ENCODE measurements at places on chromosomes 2 and 18.

GRCh38 chr2:195861821-195862220 is 204.8 kb downstream of the SLC39A10 start:
- DNase-seq = peak; percentile 12

- DNase-seq = no peak
These were observed 308.8 kb downstream of the RPIA start for GRCh38 chr2:89000235-89000634.

DNA sequence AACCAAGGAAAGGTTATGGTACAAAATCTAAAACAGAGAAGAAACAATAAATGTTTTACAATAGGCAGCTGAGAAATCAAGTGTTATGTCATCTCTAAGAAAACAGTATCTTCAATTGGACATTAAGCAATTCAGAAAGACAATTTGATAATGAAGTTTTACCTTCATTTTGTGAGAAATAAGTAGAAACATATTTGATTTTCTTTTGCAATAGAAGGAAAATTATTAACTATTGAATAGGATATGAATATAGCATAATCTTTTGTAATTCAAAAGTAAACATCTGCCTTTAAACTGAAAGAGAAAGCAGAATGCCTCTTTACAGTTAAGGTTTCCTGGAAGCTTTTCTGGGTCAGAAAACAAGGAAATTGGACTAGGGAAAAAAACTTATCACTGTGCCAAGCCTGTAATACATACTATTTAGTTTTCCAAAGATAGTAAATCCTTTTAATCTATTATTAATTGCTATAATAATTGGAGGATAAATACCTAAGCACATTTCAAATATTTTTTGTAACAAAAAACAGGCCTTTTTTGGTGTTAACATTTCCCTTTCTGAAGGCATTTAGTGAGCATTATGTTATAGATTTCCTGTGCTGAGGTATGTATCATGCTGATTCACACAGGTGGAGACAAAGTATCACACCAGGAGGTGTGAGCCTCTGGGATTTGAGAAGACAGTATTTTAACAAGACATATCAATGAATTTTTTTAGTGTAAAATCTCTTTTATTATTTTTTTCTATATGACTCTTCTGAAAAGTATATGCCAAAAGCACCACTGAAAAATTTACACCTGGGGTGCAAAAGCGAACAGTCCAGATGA is 947.0 kb upstream of the CDH2 start:
- no peak for DNase-seq

DNA sequence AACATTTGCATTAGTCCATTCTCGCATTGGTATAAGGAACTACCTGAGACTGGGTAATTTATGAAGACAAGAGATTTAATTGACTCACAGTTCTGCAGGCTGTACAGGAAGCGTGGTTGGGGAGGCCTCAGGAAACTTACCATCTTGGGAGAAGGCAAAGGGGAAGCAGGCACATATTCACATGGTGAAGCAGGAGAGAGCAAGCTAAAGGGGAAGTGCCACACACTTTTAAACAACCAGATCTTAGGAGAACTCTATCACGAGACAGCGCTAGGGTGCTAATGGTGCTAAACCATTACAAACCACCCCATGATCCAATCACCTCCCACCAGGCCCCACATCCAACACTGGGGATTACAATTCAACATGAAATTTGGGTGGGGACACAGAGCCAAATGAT is 201.7 kb upstream of the MGAT5 start:
- DNase-seq = no peak

GRCh38 chr2:238299803-238300202 is 11.4 kb upstream of the PER2 start:
- DNase-seq = no peak

DNA sequence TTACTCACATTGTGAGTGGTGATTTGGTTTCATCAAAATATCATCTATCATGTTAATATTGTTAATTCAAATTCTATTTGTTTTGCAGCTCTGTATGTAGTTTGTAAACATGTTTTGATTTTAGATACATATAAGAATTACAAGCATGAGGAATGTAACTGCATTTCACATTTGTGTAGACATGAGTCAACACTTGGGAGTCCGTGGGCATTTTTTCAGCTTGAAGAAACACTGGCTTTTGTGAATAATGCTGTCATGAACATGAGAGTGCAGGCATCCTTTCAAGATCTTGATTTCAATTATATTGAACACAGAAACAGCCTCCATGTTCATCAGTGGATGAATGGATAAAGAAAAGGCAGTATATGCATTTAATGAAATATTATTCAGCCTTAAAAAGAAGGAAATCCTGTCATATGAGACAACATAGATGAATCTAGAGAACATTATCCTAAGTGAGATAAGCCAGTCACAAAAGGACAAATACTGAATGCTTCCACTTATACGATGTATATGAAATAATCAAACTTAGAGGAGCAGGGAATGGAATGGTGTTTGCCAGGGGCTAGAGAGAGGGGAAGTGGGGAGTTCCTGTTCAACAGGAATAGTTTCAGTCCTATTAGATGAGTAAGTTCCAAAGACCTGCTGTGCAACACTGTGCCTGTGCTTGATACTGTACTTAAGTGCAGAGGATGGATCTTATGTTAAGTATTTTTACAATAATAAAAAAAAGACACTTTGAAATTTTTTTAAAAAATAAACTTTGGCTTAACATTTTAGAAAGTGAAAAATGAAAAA is 194.9 kb downstream of the LRATD1 start:
- no peak for DNase-seq

GRCh38 chr2:157923598-157924217 is 47.6 kb upstream of the ACVR1 start:
- no peak for DNase-seq

DNA sequence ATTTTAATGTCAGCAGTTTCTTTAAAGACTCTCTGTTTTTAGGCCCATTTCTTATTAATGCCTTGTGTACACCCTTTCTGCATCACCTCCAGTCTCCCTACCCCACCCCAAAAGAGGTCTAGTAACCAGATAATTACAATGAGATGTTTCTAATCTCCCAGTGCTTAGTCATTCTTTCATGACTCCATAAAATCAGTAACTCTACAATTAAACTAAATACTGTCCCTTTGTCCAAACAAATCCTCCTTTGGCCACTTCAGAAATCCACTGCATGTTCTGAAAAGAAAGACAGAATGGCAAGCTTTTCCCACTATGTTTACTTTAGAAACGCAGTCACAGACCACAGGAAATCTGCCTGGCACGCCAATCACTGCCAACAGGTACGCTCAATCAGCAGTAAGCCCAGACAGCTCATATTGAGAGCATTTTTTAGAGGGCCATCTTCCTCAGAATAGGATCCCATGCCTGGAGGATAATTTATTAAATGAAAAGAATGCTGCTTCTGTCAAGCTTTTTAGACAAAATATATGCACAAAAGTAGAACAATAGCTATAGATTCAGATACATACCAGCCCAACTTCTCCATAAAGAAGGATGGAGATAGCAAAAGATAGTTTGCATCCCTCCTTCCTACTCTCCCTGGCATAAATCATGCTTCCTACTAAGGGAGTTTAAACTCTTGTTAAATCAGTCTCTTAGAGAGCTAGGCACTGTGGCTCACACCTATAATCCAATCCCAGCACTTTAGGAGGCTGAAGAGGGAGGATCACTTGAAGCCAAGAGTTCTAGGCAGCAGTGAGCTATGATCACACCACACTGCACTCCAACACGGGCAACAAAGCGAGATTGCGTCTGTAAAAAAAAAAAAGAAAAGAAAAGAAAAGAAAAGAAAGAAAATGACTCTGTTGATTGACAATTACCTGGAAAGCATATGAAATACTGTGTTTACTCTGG is 14.6 kb downstream of the CLASP1 start:
- DNase-seq = peak; percentile 56

- DNase-seq = no peak
These were observed 219.6 kb upstream of the NETO1 start for GRCh38 chr18:73087282-73087977.

DNA sequence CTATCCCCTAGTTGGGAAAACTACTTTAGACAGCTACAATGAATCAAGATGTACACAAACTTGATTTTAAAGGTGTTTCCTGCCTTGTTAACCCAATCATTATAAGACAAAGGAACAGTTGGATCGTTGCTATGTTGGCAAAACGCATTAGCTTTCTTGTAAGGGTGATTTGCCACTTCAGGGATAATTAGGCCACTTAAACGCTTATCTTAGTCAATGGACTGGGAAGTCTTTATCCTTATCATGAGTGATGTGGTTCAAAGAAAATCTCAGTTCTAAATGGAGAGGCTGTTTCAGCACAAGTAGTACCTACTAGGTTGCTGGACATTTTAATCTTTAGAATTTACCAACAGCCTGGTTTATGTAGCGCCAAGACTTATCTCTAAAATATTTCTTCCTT is 406.1 kb upstream of the MEX3C start:
- DNase-seq = no peak

- DNase-seq = no peak
These were observed 41.4 kb upstream of the MAPRE2 start for GRCh38 chr18:34999756-35000289.

DNA sequence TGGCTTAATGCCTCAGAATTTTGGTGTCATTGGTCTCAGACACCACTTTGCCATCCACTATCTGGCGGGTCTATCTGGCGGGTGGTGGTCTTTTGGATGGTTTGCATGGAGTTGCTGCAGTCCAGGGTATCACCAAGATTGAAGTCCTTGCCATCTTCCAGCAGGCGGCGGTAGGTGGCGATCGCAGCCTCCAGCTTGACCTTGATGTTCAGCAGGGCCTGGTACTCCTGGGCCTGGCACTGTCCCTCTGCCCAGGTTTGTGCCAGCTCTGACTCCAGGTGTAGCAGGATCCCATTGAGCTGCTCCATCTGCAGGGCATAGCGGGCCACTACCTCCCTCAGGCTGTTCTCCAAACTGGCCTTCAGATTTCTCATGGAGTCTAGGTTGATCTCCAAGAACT is 188.2 kb downstream of the MEMO1 start:
- DNase-seq = no peak

DNA sequence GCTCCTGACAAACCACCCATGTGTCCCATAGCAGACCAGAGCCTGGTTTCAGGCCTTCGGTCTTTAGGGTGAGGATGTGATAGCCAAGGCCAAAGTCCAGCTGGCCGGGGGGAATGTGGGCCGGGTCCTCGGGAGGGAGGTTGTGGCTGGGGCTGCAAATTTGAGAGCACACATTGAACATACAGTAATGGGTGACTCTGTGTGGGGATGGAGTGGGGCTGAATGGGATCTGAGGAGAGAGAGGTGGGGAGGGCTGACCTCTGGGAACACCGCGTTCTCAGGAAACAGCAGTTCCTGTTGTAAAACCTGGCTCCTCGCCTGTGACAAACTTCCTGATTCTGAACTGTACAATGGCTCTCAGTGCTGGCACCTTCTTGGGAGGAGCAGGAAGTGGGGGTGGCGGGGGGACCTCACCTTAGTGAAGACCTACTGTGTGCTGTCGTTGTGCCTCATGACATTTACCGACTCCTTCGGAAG is 48.8 kb downstream of the MCFD2 start:
- DNase-seq = no peak

GRCh38 chr2:46305187-46305586 is 8.0 kb downstream of the EPAS1 start:
- no peak for DNase-seq

GRCh38 chr2:84882775-84883550 is 2.1 kb upstream of the TRABD2A start:
- no peak for DNase-seq

- no peak for DNase-seq
These were observed 1.9 kb upstream of the SYT4 start for GRCh38 chr18:43279015-43279744.

Data from AG08396 (cell line).